ENCODE measurements at places on chromosomes 12 and 14.

DNA sequence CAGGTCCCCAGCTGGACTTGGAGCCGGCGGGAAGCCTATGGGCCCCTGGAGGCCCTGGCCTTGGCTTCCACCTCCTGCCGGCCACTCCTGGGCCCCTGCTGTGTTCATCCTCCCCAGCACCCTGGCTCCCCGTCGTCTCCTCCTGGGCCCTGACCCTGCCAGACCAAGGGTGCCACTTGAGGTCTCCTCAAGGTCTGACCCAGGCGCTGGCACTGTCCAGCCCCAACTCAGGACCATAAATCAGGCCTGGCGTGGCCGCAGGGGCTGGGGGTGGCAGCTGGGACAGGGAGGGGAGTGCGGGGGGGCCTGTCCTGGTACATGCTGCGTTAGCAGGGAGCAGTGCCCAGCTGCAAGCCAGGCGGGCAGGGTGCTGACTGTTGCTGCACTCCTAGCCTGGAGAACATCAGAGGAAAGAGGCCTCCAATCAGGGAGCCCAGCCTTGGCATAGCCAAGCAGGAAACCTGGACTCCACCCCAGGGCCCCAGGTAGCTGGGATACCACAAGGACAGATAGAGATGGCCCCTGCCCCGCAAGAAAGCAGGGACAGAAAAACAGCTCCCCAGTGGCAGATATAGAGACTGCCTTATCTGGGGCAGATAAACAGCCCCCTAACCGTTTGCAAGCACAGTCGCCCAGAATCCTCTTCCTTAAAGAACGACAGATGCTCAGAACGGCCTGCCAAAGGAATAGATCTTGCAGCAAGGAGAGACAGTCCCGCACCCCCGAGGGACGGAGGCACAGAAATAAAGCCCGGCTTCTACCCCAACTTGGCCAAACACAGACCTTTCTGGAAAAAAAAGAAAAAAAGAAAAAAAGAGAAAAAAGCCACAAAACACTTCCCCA lies 6.5 kb upstream of the ATG101 start:
- DNase-seq = no peak

GRCh38 chr12:112574896-112575558 lies 156.3 kb downstream of the PTPN11 start:
- DNase-seq = no peak

DNA sequence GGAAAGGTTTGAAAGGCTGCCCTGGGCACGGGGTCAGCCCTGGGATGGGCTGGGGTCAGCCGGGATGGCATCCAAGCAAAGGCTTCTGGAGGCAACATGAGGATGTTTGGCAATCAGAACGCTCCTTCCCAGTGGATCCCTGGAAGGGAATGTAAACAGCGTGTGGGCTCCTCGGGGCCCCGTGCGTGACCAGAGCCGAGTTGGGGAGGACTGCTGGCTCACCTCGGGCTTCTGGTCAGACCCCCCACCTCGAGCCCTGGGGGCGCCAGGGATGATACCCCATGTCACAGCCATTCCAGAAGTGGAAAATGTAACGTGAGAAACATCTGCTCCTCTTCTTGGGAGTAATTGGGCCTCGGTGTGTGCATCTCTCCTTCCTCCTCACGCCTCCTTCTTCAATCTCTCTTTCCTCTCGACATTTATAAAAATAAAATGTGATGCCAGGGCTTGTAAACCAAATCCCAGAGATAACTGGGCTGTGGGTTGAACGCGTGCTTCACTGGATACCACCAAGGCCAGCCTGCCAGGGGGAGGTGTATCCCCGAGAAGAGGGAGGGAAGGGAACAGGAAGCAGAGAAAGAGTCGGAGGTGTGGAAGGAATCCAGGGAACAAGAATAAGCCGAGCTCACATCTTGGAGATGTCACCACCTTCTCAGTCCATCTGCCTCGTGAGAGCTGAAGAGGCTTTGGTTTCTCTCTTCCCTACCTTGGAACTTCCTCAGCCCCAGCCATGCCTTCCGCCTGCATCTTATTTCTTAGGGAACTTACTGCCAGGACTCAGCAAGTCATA lies 144.8 kb downstream of the NUAK1 start:
- DNase-seq = no peak

GRCh38 chr12:8517971-8518370 lies 4.7 kb downstream of the CLEC4D start:
- DNase-seq = no peak

GRCh38 chr14:98950353-98950895 lies 321.6 kb downstream of the BCL11B start:
- DNase-seq = no peak

GRCh38 chr12:58424735-58425392 lies 483.5 kb downstream of the ATP23 start:
- DNase-seq = no peak

DNA sequence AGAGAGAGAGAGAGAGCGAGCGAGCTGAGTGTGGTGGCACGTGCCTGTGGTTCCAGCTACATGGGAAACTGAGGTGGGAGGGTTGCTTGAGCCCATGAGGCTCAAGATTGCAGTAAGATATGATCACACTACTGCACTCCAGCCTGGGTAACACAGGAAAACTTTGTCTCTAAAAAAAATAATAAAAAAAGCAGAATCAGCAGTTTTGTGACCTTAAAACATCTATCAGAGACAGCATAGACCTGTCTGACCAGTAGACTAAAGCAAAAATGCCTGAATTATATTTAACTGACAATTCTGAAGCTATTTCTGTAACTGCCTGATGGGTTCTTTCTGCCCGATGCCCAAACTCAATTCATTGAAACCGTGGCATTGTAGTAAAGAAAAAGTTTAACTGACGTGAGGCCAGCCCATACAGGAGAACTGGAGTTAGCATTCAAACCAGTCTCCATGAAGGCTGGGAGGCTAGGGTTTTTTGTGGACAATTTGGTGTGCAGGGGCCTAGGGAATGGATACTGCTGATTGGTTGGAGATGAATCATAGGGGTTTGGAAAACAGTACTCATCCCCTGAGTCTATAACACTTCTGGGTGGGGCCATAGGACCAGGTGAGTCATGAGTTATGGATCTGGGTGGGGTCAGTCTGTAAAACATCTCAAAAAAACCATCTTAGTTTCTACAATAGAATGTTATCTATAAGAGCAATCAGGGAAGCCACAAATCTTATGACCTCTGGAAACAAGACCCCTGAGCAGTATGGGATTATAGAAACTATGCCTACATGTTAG lies 8.0 kb upstream of the RASSF8 start:
- DNase-seq = no peak

DNA sequence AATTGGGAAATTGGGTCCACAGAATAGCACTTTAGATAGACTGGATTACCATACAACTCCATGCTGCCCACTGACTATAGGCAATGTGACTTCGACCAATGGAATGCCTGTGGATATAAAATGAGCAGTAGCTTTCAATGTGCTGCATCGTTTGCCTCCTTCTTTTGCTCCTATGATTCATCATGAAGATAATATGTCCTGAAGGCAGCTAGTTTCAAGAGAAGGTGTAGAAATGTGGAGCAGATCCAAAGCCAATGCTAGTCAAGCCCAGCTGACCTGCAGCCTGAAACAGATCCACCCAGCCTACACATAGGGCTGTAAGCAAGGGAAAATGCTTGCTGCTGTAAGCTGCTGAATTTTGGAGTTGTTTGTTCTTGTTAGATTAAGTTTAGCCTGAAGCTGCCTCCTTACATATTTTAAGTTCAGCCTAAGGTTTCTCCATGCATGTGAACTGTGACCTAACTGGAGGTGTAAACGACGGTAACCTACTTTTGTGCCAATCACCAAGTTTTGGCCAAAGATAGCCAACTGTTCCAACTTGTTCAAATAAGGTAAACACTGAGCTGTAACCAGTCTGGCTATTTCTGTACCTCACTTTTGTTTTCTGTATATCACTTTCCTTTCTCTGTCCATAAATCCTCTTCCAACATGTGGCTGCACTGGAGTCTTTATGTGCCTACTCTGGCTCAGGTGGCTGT lies 169.1 kb upstream of the AVPR1A start:
- no peak for DNase-seq

- DNase-seq = no peak
Observed at GRCh38 chr12:20212658-20213555, 155.4 kb upstream of the PDE3A start.

DNA sequence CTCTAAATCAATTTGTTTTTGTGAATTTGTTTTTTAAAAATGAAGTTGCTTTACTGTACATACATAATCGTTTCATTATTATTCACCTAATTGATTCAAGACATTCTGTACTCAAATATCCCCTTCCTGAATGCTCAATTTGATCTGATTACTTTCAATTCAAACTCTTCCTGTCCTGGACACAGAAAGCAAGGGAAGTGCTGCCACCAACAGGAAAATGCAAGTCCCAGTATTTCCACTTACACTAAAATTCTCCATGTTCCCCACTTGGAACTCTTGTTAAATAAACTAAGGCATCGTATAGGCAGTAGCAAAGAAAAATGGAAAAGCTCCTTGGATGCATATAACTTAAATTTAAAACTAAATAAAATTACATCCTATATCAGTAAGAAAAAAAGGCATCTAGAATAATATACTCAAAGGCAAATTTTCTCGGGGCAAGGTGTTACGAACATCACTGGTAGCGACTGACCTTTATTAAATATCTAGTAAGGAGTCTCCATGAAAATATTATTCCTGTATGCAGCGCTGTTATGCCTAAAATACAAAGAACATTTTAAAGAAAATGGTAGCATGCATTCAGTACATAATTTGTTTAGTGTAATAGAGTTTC lies 72.0 kb upstream of the DBX2 start:
- DNase-seq = no peak

GRCh38 chr14:53975444-53975843 lies 18.8 kb upstream of the BMP4 start:
- no peak for DNase-seq

DNA sequence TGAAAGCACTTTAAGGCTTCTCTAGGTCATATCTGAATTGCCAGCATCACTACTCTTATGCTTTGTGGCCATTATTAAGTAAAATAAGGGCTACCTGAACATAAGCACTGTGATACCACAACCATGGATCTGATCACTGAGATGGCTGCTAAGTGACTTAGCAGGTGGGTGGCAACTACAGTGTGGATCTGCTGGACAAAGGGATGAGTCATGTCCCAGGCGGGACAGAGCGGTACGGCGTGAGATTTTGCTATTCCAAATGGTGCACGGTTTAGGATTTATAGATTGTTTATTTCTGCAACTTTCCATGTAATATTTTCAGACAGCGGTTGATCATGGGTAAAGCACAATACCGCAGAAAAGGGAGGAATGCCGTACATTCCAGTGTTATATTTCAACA lies 39.4 kb downstream of the MLXIP start:
- DNase-seq = no peak

- no peak for DNase-seq
Observed at GRCh38 chr12:66713984-66714383, 35.1 kb upstream of the GRIP1 start.

GRCh38 chr12:1560704-1561103 lies 33.7 kb downstream of the FBXL14 start:
- DNase-seq = no peak

GRCh38 chr12:25655702-25656101 lies 102.6 kb upstream of the LMNTD1 start:
- no peak for DNase-seq

- no peak for DNase-seq
Observed at GRCh38 chr14:53751650-53752049, 205.0 kb downstream of the BMP4 start.

GRCh38 chr12:121154793-121155375 lies 22.2 kb downstream of the P2RX7 start:
- DNase-seq = no peak

GRCh38 chr12:75558287-75558686 lies 46.9 kb upstream of the KRR1 start:
- no peak for DNase-seq

GRCh38 chr12:19075711-19076340 lies 53.7 kb upstream of the PLEKHA5 start:
- DNase-seq = no peak

DNA sequence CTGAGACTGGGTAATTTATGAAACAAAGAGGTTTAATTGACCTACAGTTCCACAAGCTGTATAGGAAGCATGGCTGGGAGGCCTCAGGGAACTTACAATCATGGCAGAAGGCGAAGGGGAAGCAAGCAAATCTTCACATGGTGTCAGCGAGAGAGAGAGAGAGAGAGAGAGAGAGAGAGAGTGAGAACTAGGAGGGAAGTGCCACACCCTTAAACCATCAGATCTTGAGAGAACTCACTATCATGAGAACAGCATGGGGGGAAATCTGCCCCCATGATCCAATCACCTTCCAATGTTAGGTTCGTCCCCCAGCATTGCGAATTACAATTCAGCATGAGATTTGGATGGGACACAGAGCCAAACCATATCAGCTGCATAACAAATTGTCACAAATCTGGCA lies 96.7 kb downstream of the CHST11 start:
- no peak for DNase-seq

All from stimulated activated CD8-positive, alpha-beta memory T cell treated with anti-CD3 and anti-CD28 coated beads, Interleukin-2, amount 100 ng/mL, for 48 hours (primary cell).